ENCODE measurements at places on chromosomes 4 and X. TPM values are rescaled to one million over a fixed set of nuclear protein-coding genes. Genes with fewer than 3 reads are reported as not detected.
A peak's percentile ranks its signal among the peaks of the same experiment; 100 is the strongest.

Gene PCDH11X
- 0.13 TPM for total RNA-seq

Gene GNRHR
- total RNA-seq, result not detected

Gene OPRPN
- total RNA-seq, result not detected

Gene XKRX
- not detected for total RNA-seq

Gene MAGEA10
- not detected for total RNA-seq

Gene MAP3K15
- total RNA-seq, result 0.13 TPM

Gene PWWP3B
- total RNA-seq, result not detected

Gene POU3F4
- total RNA-seq, result not detected

Gene ARMCX2
- total RNA-seq, result 33.7 TPM

DNA sequence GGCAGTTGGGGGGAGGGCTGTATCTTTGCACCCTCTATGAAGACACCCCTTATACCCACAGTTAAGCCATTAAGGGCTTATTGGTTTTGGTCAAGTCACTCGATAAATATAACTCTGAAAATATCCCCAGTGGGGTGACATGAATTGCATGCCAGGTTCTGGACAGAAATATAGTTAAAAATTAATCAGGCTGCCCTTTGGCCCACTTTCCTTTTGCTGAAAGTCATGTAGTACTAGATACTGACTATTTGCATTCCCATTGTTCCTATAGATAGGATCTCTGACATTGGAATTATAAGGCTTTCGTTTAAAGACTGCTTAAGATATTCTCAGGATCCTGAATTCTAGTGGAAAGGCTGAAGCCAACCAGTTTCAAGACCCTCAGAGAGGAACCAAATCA lies 43.5 kb upstream of the LAMP2 start:
- no peak for ATAC-seq

DNA sequence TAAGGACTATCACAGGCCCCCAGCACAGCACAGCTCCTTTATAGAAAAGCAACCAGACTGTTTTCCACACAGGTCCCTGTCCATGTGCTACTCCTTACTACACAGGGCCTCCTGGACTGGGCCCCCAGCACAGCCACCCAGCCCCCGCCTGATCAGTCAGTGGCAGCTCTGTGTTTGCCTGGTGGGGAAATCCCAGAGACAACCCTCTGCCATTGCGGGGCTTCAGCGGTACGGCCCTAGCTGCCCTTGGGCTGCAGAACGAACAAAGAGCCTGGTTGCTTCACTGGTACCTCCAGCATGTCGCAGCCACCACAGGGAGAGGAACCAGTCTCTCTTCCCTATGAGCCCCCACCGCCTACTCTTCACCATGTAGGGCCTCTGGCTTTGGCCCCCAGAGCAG lies 30.7 kb downstream of the CBR4 start:
- ATAC-seq, result no peak

DNA sequence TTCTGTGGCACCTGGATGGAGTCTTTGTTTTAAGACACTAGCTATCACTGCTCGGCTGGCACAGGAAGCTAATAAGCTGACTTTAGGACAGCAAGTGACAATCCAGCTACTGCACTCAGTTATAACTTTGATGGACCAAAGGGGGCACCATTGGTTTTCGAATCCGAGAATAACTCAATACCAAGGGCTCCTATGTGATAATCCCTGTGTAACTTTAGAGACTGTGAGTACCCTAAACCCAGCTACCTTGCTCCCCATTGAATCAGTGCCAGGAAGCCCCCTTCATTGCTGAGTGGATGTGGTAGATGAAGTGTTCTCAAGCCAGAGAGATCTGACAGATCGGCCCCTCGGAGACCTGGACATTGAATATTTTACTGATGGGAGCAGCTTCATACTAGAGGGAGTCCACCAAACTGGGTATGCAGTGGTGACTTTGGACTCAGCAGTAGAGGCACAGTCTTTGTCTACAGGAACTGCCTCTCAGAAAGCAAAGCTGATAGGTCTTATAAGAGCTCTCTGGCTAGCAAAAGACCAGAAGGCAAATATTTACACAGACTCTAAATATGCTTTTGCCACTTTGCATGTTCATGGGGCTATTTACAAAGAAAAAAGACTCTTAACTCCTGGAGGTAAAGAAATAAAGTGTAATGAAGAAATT lies 35.5 kb upstream of the UGT2B7 start:
- ATAC-seq, result no peak

DNA sequence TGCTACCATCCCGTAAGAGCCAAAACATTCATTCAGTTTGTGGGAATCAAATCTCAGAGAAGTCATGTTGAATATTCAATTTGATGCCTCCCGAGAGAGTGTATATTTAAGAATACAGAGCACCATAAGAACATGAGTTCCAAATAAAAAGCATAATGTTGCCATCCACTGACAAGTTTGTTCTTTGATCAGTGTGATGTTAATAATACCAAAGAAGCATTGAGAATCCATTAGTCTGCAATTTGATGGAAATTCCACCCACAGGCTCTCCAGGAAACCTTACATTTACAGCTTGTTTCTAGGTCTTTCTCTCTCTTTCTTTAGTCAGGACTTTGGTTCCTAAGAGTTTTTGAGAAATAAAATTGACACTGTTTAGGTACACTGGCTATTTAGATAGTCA lies 200.6 kb upstream of the SFRP2 start:
- no peak for ATAC-seq

DNA sequence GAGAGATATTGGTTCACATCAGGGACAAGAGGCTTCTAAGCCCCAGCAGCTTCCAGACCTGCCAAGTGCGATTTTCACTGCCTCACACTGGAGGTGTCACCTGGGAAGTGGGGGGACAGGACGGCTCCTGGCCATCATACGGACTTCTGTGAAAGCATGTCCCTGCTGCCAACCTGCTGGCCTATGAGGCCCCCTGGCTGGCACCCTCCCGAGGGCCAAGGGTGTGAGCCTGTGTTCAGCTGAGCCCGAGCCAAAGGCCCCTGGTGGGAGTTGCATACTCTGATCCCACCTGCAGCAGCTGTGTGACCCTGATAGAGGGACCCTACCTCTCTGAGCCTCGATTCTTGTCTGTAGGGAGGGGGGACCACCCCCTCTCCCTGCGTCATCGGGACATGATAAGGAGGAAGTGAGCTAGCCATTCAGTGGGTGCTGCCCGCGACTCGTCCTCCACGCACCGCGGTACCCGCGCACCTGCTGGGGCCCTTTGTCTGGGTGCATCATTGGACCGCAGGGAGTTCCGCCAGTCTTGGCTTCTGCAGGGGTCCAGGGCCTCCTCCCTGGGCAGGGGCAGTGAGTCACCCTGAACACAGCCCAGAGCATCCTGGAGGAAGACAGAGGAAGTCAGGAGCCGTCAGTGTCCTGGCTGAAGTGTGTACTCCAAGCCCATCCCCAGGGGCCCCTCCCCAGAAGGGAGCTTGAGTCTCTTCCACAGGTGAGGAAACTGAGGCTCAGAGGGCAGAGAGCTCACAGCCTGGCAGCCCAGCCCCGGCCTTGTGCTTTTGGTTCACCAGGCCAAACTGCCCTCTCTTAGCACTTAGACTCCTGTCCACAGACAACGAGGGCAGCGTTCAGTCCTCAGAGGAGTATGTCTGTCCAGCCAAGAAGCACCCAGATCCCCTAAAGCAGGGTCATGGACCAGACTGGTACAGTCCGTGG lies 24.1 kb downstream of the C4orf50 start:
- ATAC-seq, result no peak

DNA sequence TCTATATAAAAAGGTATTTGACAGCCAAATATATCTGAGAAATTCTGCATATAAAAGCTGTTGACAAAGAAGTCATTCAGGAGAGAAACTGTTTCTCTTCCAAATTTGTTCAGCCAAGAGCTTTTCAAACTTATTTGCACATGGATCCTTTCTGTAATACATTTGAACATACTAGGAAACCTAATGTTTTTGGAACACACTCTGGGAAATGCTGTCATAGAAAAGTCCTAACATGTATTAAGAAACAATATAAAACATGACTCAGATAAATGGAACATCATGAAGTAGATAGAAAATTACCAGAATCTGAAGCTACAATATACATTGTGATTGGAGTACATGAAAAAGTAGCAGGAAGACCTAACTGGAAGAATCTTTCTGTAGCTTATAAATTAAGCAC lies 781.5 kb upstream of the EPHA5 start:
- ATAC-seq, result no peak

DNA sequence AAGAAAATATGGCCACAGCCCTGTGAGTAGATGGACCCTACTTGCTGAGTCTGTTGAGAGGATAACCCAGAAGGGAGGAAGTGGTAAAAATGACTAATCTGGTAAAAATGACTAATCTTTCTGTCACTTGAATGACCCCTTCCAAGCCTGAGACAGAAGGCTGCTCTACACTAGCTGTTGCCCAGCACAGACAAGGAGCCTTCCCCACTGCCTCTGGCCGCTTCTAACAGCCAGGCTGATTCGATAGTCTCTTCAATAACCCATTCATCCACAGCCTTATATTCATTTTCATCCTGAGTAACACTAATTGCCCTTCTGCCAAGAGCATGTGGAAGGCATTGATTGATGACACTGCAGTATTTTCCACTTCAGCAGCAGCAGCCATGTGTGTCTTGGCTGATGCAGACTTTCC lies 18.4 kb downstream of the MAGEB17 start:
- no peak for ATAC-seq

GRCh38 chr4:140136509-140136908 lies 17.5 kb downstream of the MAML3 start:
- ATAC-seq, result no peak

DNA sequence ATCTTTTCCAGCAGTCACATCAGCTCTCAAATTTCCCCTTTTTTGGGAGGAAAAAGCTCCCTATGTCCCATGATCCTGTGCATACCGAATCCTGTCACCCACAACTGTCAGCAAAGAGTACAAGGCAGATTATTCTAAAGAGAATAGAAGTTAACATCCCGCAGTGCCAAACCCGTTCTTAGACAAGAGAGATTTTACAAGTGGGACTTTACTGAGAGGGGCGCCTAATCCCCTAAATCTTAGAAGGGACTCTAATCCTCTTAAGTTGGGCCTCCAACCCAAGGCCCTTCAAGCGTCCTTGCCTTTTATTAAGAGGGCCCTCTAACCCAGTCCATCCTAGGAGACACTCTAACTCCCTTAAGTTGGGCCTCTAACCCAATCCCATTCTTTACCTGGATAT lies 193.9 kb downstream of the CPXCR1 start:
- no peak for ATAC-seq

GRCh38 chr4:13160920-13161319 lies 323.2 kb downstream of the RAB28 start:
- ATAC-seq, result no peak

- no peak for ATAC-seq
Measured at GRCh38 chr4:83785891-83786290, 250.0 kb downstream of the GPAT3 start.

DNA sequence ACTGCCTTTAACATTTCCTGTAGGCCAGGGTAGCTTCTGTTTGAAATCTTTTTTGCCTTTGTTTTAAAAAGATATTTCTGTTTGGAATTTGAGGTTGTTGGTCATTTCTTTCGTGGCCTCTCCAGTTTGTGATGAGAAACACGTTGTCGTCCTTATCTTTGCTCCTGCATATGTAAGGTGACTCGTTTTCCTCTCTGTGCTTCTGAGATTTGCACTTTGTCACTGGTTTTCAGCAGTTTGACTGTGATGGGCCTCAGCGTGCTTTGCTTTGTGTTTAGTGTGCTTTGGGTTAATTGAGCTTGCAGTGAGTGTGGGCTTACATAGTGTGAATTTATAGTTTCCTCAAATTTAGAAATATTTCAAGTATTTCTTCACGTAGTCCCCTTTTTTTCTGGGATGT lies 81.5 kb downstream of the FAM193A start:
- ATAC-seq, result no peak

GRCh38 chr4:8872402-8873291 lies 1.0 kb upstream of the HMX1 start:
- no peak for ATAC-seq

DNA sequence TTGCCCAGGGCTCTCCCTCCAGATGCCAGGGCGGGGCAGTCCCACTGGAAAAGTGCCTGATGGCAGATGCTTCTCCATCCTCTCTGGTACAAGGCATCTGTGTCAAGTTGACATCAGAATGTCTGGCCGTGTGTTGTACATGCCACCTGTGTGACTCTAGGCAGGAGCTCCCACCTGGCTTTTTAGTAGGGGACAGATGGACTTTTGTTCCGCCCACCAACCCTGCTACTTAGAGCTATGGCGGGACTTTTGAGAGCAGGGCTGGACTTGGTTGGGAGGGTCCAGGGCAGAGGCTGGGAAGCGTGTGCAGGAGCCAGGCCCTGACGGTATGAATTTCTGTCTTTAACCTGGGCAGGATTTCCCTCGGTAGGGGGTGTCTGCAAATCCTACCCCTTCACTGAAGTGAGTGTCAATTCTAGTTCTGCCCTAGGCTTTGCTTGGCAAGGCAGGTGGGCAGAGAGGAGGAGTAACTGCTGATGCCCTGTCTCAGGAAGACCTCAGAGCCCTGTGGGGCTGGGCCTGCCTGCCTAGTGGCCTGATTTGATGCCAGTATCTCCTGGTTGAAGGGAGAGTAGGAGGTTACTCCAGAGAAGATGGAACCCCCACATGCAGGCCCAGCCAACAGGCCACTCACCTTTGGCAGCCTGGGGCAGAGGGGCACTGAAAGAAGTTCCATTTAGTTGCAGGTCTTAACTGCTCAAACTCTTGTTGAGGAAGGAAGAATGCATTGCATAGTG lies 99.1 kb downstream of the PJA1 start:
- no peak for ATAC-seq

- ATAC-seq, result no peak
Measured at GRCh38 chr4:165319509-165319908, 8.0 kb upstream of the MSMO1 start.

- no peak for ATAC-seq
Measured at GRCh38 chr4:186942758-186943377, 219.2 kb upstream of the FAT1 start.

GRCh38 chr4:168794881-168795280 lies 215.2 kb downstream of the CBR4 start:
- ATAC-seq, result no peak

DNA sequence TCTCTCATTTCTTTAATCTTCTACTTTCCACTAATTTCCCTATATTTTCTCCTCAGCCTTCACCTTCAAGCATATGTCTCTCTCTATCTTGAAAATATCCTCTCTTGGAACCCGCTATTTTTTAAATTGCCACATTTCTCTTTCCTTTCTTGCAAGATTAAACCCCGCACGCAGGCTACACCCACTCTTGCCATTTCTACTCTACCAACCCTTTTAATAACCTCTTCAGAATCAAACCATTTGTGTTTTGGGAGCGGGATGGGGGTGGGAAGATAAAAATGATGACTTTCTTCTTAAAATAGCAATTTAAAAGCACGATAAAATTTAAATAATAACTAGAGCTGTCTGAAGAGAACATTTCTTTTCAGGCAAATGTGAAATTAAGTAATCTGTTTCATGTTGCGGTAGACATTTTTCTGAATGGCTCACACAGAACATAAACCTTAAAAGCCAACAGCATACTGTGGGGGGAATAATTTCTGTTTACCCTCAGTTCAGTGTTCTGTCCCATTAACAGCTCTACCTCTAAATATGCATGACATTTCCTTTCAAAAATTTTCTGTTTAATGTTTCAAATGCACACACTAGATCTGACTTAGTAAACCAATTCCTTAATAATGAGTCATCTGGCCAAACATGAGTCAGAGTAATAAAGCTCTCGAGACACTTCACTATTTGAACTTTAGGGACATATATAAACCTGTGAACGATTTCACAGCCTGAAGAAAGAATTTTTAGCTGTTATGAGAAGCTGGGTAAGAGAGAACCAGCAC lies 20.5 kb downstream of the ARSJ start:
- peak; percentile 83 for ATAC-seq

Data from gastroesophageal sphincter (tissue), 4 donors.